AG08395 (cell line): ENCODE measurements at places on chromosomes 3 and 15.

DNA sequence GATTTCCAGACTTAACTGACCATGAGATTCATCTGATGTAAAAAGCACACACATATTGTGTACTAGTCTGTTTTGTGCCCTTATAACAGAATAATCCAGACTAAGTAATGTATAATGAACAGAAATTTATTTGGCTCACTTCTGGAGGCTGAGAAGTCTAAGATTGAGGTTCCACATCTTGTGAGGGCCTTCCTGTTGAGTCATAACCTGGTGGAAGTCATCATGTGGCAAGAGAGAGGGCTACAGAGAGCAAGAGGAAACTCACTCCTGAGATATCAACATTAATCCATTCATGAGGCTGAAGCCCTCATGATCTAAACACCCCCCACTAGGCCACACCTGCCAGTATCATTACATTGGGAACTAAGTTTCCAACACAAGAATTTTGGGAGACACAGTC is 977.6 kb downstream of the MCTP2 start:
- peak; percentile 20 for DNase-seq

GRCh38 chr3:33211444-33211843 is 7.2 kb downstream of the SUSD5 start:
- peak; percentile 72 for DNase-seq

GRCh38 chr3:27590437-27591298 is 106.5 kb upstream of the SLC4A7 start:
- DNase-seq: no peak

GRCh38 chr3:70882104-70882503 is 569.7 kb upstream of the MDFIC2 start:
- DNase-seq: no peak

GRCh38 chr15:23890218-23890617 is 203.1 kb upstream of the NDN start:
- no peak for DNase-seq
